ENCODE measurements at places on chromosomes 5 and 9.

DNA sequence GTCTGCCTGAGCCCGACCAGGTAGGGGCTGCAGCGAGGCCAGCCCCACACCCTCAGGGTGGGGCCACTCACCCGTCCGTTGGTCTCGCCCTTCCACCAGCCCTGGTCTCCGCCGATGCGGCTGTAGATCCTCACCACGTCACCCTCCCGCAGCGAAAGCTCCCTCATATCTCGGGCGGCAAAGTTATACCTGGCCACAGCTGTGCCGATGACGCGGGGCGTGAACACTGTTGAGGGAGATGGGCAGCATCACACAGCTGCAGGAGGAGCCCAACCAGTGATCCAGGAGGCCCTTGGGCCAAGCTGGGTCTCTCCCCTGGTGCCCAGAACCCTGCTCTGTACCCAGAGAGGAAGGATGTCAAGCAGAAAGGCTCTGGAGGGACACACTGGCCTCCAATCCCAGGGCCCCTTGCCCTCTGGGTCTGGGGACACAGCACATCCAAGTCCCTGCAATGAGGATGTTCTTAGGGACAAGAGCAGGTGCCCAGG lies 30.3 kb upstream of the SARDH start:
- no peak for DNase-seq

- peak; percentile 12 for DNase-seq
Measured at GRCh38 chr9:93575796-93576257, 557 bp upstream of the PHF2 start.

- no peak for DNase-seq
Measured at GRCh38 chr5:58498340-58498942, 7.2 kb downstream of the GAPT start.

- no peak for DNase-seq
Measured at GRCh38 chr9:84179531-84179930, 161.0 kb downstream of the SLC28A3 start.

GRCh38 chr5:137316346-137316736 lies 182.8 kb downstream of the SPOCK1 start:
- no peak for DNase-seq

GRCh38 chr5:124342027-124342471 lies 404.4 kb downstream of the ZNF608 start:
- peak; percentile 44 for DNase-seq

DNA sequence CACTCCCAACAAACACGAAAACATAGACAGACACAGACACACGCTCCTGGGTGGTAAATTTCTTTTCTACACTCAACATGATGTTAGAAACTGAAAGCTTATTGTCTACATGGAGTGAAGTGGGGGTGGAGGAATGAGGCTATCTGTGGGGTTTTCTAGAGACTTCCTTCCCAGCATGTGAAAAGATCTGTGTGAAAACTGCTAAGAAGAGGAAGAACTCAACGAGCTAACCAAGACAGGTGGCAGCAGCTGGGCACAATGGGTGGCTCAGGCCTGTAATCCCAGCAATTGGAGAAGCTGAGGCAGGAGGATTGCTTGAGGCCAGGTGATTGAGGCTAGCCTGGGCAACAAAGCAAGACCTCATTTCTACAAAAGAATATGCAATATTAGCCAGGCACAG lies 7.6 kb downstream of the FYB1 start:
- no peak for DNase-seq

DNA sequence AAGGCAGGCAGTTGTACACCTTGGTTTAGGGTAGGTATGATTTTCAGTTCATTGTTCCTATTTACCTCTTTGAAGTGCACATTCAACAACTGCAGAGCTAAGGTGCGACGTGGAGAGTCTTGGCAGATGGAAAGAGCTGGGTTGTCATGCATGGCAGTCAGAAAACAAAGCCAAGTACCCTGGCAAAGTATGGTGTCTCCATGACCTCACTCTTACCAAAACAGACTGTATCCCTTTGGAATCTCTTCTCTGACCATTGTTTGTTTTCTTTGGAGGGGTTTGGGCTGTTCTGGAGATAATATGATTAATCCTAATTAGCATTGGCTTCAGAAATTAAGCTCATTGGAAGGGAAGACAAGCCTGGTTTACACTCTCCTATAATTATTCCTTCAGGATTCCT lies 665.7 kb downstream of the DNAH5 start:
- DNase-seq: no peak

DNA sequence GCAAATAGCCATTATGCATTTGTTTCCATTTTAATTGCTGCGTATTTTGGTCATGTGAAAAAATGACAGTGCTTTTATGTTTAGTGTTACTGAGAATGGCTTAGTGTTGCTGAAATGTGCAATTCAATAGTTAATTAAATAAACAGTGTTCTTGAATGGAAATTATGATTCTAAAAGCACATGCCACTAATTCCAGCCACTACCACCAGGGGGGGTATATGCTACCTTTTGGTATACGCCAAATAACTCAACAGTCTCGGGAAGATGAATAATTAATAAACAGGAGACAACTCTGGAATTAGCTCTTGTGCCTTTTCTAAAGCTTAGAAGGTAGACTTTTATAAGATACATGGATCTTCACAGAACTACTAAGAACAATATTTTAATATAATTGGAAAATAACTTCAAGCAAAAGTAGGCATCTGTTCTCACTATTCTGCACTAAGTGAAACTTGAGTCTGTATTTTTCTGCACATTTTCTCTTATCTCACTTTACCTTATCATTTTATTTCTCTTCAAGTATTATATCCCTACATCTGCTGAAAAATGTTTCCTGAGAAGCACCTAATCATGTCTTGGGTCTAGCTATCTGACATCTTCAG lies 83.5 kb upstream of the MINAR2 start:
- no peak for DNase-seq

DNA sequence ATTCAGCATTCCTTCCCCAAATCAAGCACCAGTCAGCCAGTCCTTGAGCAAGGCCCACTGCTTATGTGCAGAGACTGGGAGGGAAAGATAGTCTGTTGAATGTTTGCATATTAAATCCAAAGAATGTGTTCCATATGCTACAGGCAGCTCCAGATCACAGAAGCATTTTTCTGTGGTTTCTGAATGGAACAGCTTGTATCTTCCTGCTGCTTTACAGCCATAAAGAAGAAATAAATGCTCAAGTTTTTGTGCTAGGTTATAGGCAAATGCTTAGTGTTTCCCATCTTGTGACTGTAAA lies 310.3 kb downstream of the TRIM36 start:
- no peak for DNase-seq

- no peak for DNase-seq
Measured at GRCh38 chr5:57828221-57828620, 345.6 kb upstream of the ACTBL2 start.

DNA sequence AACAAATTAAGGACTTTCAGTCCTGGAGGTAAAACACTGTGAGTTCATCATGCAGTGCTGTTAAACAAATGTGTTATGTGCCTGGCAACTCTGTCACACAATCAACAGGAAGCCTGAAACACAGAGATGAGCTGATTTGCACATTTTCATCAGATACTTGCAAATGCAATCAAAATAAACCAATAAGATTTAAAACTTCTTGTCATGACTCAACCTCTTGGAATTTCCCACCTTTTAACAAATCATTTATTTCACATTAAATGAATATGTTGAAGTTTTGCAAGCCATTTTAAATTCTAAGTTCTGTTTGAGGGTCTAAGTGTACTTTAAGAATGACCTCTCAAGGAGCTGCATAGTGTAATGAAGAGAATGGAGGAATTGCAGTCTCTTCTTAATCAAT lies 64.4 kb downstream of the ANXA1 start:
- no peak for DNase-seq

DNA sequence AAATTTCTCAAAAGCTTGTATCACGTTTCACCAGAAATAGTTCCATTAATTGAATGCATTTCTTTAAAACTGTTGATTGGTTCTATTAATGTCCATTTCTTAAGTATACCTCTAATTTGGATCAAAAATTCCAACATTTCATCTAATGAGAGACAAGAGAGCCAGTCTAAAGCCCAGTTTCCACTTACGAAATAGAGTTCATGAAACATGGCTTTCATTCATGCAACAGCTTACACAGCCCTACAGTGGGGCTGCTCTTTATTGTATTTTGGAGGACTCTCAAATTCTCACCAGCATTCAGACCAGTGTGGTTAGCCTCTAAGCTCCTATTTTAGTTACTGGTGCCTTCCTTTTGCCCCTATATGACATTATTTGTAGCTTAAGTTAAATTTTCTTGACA lies 566.9 kb upstream of the RGMB start:
- no peak for DNase-seq

DNA sequence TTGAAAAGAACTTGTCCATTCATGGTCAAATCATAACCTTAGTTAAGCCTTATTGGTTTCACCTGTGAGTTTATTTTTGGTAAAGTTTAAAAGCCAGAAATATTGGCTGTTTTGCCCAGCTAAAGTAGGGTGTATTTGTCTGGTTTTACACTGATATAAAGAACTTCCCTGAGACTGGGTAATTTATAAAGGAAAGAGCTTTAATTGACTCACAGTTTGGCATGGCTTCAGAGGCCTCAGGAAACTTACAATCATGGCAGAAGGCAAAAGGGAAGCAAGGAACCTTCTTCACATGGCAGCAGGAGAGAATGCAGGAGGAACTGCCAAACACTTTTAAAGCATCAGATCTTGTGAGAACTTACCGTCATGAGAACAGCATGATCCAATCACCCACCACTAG lies 55.3 kb downstream of the JAKMIP2 start:
- DNase-seq: no peak

DNA sequence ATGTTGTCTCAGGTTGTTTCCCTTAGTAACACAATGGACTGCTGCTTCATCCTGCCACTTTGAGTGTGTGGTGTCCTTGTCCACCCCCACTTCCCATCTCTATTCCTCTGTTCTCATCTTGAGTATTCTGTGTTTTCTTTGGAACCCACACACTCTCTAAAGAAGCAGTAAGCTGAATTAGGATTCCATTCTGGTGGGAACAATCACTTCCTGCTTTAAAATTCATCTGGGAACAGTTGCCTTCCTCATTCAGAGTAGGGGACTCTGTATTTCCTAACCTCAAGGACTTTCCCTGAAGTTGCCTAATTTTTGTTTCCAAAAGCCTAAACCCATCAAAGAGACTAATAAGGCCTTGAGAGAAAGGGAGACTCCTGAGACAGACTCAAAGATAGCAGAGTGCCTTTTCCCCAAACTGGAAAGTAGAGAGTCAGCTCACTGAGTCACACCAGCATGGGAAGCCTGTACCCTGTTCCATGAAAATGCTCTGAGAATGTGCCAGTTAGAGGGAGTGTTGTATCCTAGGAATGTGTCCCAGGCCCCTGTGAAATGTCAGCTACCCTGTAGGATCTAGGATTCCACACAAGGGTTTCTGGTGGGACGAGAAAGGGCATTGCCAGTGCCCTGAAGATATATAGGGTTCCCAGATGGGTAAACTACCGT lies 63.6 kb downstream of the CCDC192 start:
- no peak for DNase-seq

- DNase-seq: no peak
Measured at GRCh38 chr5:149563466-149563865, 12.2 kb upstream of the CSNK1A1 start.

DNA sequence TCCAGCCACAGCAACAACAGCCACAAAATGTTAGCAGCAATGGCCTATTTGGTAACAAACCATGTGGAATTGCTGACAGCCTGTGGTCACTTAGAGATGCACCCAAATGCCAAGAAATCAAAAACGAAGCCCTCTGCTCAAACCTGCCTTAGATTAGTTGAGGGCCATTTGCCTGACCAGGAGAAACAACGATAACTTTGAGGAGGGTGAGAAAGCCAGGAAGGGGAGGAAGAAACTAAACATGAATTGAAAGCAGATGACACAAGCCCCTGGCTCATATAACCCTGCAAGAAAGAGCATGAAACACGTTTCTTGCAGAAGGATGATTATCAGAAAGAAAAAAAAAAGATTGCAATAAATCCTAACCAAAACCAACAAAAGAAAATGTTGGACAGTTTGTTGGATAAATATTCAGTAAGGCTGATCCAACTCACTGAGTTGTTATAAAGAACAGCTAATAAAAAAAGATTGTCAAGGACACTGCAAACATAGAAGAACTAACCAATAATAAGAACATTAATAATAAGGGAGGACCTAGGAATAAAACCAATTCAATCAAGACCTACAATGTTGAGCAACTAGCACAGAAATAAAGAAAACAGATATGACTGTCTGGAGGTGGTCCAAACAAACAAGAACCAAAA lies 140.5 kb upstream of the SLC30A5 start:
- no peak for DNase-seq

- DNase-seq: no peak
Measured at GRCh38 chr9:4101667-4102066, 198.2 kb downstream of the GLIS3 start.

GRCh38 chr5:79488775-79489174 lies 25.2 kb downstream of the HOMER1 start:
- no peak for DNase-seq

DNA sequence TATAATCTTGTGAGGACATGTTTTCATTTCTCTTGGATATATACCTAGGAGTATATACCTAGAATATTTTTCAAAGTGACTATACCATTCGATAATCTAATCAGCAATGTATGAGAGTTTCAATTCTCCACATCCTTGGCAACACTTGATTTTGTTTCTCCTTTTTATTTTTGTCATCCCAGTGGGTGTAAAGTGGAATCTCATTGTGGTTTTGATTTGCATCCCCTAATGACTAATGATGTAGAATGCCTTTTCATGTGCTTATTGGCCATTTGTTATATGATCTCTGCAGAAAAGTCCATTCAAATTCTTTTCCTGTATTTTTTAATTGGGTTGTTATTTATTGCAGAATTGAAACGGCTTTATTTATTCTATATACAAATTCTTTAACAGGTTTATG lies 15.2 kb downstream of the ZCCHC9 start:
- no peak for DNase-seq

DNA sequence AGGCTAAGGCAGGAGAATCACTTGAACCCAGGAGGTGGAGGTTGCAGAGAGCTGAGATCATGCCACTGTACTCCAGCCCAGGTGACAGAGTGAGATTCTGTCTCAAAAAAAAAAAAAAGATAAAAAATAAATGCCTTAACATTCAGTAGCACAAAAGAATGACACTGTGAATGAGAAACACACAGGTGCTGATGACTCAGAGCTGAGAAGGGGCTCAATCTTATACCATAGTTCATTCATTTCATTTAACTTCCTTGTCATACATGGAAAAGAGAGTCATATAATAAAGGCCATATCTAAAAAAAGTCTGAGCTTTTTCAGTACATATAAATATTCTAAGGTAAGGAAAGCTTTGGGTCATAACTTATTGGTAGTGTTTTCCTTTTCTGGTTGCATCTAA lies 40.6 kb downstream of the WWC1 start:
- no peak for DNase-seq

- DNase-seq: no peak
Measured at GRCh38 chr5:141003791-141004611, 37.7 kb downstream of the PCDHAC2 start.

- peak; percentile 84 for DNase-seq
Measured at GRCh38 chr9:114099669-114100270, 678 bp upstream of the KIF12 start.
